ENCODE measurements at places on chromosomes 6 and 20.
A peak's percentile ranks its signal among the peaks of the same experiment; 100 is the strongest.

GRCh38 chr20:51388756-51389542, 153.6 kb downstream of the NFATC2 start:
- DNase-seq: no peak

DNA sequence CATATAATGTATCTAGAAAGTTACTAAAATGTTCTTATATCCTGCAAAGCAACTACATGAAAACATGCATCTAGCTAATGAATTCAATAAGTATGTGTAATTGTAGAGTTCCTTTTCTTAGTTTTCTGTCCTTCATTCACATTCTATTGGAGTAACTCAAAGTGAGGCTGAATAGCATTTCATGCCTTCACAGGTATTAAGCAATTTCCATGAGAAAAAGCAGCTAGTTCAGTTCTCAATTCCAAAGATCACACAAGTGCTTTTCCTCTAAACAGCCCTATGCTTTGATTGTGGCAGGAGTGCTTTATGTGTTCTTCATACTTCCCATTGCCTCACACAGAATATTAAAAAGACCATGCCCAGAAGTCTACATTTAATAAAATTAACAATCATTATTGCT, 274.9 kb downstream of the RFPL4B start:
- DNase-seq: no peak

DNA sequence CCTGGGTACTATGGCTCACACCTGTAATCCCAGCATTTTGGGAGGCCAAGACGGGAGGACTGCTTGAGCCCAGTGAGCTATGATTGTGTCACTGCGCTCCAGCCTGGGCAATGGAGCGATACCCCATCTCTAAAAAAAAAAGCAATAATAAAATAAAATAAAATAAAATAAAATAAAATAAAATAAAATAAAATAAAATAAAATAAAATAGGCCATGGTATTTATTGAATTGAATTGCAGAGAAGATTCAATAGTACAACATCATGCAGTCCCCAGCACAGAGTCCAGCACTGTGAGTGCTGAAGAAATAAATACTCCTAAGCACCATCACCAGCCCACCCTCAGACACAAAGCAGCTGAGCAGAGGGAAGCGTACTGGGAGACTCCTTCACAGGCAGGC, 144.7 kb downstream of the RALGAPA2 start:
- no peak for DNase-seq

GRCh38 chr6:4790158-4790899, 14.1 kb downstream of the CDYL start:
- no peak for DNase-seq

- DNase-seq: no peak
These were observed 166.0 kb downstream of the RALGAPA2 start for GRCh38 chr20:20546402-20546801.

DNA sequence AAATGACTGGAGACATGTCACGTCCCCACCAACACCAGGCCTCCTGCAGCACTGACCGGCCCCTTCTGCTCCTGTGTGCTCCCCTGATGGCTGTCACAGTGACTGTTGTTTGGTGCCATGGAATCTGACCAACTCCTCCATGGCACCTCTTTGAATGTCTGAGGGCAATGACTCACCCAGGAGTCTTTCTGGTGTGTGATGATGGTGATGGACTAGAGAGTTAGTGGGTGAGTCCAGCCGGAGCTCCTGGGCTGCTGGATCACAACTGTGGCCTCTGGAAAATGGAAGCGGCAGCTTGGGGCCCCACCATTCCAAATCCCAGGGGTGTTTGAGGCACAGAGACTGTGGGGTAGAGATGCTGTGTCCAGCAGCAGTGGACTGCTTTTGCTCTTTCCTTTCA, 133.3 kb downstream of the TFAP2C start:
- DNase-seq: no peak

DNA sequence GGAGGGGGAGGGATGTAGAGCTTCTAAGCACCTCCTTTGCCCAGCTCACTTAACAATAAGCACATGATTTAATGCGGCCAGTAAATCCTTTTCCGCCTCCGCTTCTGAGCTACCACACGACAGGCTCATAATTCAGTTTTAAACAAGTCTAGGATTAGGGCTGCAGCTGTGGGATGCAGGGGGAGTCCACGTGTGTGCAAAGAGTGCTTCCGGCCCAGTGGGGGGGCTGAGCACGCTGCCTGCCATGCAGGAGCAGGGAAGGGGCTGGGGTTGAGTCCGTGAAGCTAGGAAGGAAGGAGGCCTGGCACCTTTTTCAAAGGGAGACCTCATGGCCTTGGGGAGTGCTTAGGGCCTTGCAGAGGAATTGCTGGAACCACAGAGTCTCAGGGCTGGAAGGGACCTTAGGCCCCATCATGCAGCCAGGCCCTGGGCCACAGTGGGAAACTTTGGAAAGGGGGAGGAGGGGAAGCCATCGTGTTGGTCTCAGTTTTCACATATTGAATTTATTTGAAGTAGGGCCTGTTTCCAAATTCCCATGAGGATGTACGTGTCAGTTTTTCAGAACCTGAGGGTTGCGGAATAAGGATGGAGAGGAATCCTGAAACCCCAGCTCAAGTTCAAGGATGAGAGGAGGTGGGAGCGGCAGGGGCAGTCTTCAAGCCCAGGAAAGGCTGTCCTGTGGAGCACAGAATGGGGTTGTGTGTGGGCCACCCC, 96.1 kb downstream of the VEGFA start:
- DNase-seq: no peak

DNA sequence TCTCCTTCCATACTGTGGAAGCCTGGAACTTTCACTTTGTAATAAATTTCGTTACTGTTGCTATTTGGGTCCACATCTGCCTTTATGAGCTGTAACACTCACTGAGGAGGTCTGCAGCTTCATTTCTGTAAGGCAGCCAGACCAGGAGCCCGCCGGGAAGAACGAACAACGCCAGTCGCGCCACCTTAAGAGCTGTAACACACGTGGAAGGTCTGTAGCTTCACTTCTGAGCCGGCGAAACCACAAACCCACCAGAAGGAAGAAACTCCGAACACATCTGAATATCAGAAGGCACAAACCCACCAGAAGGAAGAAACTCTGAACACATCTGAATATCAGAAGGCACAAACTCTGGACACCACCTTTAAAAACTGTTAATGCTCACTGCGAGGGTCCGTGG, 589.9 kb upstream of the SLC35B3 start:
- no peak for DNase-seq

DNA sequence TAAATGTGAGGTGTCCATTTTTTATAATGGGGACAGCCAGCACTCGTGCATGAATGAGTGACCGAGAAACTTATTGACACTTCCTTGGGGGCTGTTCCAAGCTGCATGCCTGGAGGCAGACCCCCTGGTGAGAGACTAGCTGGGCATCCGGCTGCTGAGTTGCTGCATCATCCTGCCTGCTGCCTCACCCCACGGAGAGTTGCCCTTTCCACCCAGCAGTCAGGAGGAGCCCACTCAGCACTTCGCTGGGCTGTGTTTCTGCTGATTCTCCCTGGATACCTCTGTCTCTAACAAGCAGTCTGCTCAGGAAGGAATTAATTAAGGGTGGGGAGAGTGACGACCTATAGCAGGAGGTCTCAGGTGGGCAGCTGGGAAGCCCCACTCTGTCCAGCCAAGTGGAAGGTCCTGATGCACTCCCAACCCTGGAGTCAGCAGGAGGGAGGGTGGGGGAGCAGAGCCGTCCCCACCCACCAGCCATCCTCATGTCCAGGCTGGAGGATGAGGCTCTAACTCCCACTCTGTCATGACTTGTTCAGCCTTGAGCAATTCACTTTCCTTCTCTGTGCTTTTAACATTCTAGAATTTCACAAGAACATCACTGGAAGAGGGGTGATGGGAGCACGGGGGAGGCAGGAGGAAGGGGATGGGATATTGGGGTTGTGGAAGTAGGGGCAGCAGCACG, 177.3 kb downstream of the LRFN2 start:
- no peak for DNase-seq

DNA sequence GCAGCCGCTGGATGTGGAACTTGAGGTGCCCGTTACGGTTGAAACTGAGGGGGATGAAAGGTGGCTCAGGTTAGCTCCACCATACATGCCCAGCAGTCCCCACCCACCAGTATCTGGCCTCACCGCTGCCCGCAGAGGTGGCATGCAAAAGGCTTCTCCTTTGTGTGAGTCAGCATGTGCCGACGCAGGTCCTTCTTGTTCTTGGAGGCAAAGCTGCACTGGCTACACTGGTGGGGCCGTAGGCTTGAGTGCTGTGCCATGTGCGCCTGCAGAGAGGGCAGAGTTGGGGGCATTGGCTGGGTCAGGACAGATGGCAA, 15.8 kb downstream of the PCIF1 start:
- no peak for DNase-seq

DNA sequence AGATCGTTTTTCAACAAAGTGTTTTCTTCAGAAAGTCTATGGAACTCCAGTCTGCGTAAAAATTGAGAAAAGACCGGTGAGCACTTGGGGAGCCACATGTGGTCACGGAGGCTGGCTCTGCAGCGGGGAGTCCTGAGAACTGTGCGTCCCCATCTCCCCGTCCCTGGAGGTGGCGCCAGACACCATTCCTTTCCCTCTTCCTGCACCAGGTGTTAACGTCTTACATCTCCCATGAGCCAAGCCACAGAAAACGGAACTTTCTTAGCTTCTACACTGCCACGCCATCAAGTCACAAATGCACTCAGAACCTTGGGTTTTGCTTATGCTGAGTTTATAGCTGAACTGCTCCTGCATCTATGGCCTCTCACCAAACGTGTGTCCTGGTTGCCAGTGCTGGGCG, 62.6 kb downstream of the GINS1 start:
- DNase-seq: no peak

GRCh38 chr6:912871-913835, 220.2 kb upstream of the EXOC2 start:
- peak; percentile 47 for DNase-seq

All from pancreas (tissue), 10 donors.